ENCODE measurements at places on chromosomes 2 and 18.

GRCh38 chr2:74043345-74044329, 58.9 kb downstream of the TET3 start:
- no peak for DNase-seq

GRCh38 chr2:43421194-43421593, 174.6 kb downstream of the THADA start:
- no peak for DNase-seq

GRCh38 chr18:42141439-42141838, 186.4 kb downstream of the PIK3C3 start:
- DNase-seq = no peak

GRCh38 chr2:13543550-13543949, 826.8 kb downstream of the TRIB2 start:
- no peak for DNase-seq

- no peak for DNase-seq
Measured at GRCh38 chr2:85781013-85781332, 27.2 kb downstream of the ATOH8 start.

DNA sequence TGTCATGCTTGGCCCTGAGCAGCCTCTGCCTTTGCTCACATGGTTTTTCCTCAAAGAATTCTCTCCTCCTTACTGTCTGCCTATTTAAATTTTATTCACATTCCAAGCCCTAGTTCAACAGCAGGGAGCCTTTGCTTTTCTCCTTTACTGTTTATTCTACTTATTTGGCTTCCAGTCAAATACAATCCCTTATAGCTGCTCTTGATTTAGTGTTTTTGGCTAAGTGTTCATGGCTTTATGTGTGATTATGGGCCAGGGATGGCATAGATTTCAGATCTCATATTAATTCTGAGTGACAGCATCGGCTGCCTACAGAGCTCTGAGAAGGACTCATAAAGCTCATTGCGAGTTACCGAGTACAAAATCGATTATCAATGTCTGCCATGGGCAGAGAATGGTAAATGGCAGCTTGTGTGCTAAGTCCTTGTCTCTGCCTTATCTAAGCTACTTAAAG, 106.7 kb downstream of the METTL8 start:
- no peak for DNase-seq

DNA sequence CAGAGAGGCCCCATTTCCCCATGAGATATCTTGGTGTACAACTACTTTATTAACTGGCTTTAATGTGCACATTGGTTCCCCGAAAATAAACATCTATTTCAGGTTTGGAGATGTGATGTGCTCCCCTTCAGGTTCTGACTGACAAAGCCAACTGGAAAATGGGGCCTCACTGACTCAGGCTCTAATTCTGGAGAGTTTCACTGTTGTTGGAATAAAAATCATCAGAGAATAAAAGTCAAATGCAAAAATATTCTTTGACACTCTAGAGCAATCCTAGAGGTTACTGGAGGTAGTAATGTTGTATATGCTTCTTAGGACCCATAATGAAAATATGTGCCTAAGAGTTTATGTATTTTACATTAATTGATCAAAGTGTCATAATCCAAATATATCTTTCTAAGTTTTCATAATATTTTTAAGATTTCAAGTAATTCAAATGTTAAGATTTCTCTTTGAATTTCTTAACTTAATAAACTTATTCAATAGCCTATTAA, 189.9 kb upstream of the COL3A1 start:
- DNase-seq = no peak

DNA sequence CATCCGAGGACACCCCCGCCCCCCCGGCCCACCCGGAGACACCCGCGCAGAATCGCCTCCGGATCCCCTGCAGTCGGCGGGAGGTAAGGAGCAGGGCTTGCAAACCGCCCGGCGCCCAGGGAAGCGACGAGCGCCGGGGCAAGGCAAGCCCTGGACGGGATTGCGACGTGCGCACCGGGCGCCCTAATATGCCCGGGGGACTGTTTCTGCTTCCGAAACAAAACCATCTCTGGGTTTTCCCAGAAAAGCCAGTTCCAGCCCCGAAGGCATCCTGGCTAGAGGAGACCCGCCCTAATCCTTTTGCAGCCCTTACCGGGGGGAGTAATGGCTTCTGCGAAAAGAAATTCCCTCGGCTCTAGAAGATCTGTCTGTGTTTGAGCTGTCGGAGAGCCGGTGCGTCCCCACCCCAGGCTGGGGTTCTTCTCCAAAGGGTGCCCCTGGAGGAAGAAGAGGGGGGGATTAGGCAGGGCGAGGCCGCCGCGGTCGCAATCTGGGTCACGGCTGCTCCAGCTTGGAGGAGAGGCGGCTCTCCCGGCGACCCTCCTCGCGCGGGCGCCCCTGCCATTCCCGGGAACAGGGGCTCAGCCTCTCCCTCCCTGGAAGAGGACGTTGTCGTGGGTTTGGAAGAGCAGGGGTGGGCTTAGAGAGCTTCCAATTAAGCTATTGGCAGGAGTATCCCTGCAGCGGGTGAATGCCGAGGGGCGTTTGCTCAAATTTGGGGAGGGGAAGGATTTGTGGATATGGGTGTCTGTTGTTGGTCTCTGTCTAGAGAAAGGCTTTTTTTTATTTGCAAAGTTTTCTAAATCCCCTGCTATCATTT, 521 bp downstream of the MYCN start:
- DNase-seq = no peak

DNA sequence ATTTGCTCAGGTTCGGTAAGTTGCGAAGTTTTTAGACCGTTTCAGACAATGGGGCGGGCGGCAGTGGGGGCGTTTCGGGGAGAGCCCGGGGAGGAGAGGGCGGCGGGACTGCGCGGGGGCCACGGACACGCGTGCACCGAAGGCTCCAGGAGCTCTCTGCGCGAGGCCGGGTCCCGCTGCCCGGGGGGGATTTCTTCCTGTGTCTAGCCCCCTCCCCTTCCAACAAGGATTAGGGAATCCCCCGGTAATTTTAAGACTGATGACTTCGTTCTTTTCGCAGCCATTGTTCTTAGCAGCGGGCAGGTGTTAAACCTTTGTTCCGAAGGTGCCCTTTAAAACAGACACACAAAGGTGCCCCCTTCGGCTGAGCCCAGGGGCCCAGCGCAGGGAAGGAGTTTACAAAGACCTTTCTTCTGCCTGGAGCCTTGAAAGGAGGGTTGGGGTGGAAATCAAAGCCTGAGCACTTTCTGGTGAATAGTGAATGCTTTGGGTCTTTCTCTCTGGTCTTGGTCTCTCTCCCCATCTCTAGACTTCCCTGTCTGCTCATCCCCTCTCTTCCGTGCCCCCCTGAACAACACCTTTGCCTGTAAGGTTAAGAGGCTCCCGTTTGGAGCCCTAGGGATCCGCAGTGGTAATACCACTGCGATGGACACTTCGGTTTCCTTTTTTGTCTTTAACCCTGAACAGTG, 2.1 kb downstream of the TRIB2 start:
- DNase-seq = no peak

DNA sequence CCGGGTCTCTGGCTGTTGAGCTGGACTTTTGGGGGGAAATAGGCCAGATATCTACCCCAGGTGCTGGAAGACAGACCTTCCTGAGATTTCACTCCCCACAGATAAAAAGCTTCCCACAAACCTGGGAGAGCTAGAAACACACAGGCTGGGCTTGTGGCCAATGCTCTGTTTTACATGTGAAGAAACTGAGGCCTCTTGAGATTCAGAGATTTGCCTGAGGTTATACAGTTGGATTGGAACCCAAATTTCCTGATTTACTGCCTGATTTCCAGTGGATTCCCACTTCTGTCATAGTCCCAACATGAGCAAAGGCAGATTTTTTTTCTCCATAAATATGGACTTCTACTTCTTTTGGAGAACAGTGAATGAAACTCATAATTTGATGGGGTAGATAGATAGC, 360.2 kb downstream of the SETBP1 start:
- DNase-seq = no peak

DNA sequence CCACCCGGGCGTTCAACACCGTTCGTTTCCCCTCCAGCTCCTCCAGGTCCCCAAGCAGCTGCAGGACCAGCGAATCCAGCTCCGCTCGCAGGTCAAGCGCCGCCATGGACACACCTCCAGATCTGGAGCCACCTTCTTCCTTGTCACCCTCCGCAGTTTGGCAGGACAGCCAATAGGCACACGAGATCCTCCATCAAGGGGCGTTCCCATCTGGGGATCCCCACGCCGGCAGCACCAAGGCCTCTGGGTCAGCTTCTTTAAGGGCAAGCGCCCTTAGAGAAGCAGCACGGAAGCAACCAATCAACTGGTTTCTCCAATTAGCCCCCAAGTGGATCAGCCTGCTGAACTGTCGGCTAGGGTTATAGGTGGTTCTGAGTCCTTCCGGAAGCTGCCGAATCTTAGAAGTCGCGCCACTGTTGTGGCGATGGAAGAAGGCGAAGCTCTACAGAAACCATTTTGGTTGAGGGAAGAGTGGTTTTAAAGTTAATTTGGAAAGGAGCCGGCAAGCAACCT, 621 bp upstream of the IMP4 start:
- DNase-seq = peak; percentile 66

- DNase-seq = no peak
Measured at GRCh38 chr18:48953104-48953706, 2.4 kb upstream of the SMAD7 start.

- DNase-seq = no peak
Measured at GRCh38 chr2:238963971-238964328, 116.1 kb downstream of the TWIST2 start.

DNA sequence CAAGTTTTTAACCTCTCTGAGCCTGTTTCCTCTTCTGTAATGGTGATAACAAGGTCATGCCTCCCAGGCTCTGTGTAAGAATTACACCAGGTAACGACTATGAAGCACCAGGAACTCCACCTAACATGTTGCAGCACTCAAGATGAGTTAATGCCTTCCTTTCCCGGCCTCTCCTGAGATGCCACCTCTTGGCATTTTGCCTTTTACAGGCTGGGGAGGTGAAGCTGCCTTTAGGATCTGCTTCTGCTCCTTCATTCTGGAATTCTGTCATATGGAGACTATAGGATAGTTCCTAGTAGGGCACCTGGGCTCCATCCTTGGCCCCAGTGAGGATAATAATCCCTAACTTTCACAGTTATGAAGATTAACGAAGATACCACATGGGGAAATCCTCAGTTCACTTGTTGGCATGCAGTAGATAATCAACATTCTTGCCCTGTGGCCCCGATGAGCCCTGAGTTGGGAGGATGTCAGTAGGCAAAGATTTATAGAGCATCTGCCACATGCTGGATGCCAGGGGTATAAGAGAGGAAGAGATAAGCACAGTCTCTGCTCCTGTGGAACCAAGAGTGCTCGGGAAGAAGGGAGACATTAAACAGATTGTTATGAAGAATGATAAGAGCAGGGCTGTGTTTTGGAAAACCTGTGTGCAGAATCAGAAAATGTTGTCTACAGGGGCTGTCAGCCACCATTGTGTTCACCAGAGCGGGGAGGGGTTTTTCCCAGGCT, 43.9 kb upstream of the KCNF1 start:
- DNase-seq = no peak

GRCh38 chr2:38060236-38061018, 15.5 kb downstream of the CYP1B1 start:
- no peak for DNase-seq

GRCh38 chr18:75823471-75823870, 396.0 kb upstream of the SMIM21 start:
- no peak for DNase-seq

GRCh38 chr2:216773072-216773471, 77.7 kb upstream of the IGFBP5 start:
- DNase-seq = no peak

Data from activated naive CD8-positive, alpha-beta T cell treated with anti-CD3 and anti-CD28 coated beads, Interleukin-2, amount 50 U/mL, for 16 hours (primary cell).